CD4-positive, alpha-beta T cell treated with Interleukin-12 subunit alpha and Interleukin-12 subunit beta, for 1 hour (primary cell): ENCODE measurements at places on chromosomes 3 and 15.
A peak's percentile ranks its signal among the peaks of the same experiment; 100 is the strongest.

GRCh38 chr3:108123326-108123725 lies 32.5 kb upstream of the CD47 start:
- DNase-seq: no peak

DNA sequence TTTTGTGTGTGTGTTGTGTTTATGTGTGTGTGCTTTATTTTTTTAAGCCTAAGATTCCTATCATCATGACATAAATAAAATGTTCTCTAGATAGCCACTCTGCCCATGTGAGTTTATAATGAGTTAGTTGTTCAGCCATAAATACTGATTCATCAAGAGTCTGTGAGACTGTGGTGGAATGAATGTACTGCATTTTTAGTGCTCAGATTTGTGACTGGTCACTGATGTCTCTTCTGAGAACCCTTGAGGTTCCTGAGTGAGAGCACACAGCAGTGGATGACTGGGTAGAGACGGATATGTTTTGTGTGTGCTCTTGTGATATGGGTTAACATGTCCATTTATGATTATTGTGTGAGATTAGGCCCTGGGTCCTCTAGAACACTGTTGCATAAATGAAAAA lies 51.2 kb downstream of the SETD5 start:
- no peak for DNase-seq

- DNase-seq: peak; percentile 71
Observed at GRCh38 chr15:43285609-43286037, 18.9 kb upstream of the TGM5 start.

DNA sequence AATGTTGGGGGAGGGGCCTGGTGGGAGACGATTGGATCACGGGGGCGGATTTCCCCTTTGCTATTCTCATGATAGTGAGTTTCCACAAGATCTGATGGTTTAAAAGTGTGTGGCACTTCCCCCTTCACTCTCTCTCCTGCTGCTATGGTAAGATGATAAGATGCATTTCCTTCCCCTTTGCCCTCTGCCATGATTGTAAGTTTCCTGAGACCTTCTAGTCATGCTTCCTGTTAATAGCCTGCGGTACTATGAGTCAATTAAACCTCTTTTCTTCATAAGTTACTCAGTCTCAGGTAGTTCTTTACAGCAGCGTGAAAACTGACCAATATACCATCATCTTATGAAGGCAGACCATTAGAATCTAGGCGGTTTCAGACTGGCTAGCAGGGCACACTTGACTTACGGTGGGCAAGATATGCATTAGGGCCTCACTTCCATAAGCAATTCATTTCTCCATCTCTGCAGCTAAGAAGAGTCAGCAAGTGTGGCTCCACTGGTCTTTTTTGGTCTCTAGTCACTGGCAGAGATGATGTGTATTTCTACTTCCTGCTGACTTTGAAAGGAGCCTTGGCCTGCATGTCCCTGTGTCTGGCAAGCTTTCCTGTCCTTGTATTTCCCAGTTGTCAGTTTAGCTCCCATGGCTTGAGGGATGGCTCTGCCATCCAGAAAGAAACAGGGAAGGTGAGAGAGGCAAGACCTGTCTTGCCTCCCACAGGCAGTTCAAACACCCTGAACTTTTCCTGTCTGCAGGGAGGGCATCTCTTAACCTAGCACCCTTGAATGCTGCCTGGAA lies 109.0 kb upstream of the ADAMTS9 start:
- DNase-seq: no peak
